ENCODE measurements at places on chromosomes 12 and 14. TPM values are rescaled to one million over a fixed set of nuclear protein-coding genes. Genes with fewer than 3 reads are reported as not detected.

TAS2R20 gene
- 0.38 TPM for total RNA-seq

NFE2 gene
- not detected for total RNA-seq

ADSS1 gene
- total RNA-seq = 1.7 TPM

CMKLR1 gene
- not detected for total RNA-seq

HSPB8 gene
- total RNA-seq = not detected

ACOT4 gene
- total RNA-seq = 4.0 TPM

KRT79 gene
- total RNA-seq = 0.23 TPM

CISTR gene
- total RNA-seq = not detected
